ENCODE measurements at places on chromosomes 2 and 18. TPM values are rescaled to one million over a fixed set of nuclear protein-coding genes. Genes with fewer than 3 reads are reported as not detected.

Gene TLX2
- 0.42 TPM for total RNA-seq

Gene AQP4
- 0.84 TPM for total RNA-seq

GRCh38 chr2:32697156-32697555 lies 69.3 kb downstream of the TTC27 start:
- H3K27me3 ChIP-seq = no peaks in the 10 kb centered on the region
- H3K27ac ChIP-seq = no peak overlapping the region
- DNase-seq = no peak
- no peaks in the 10 kb centered on the region for H3K36me3 ChIP-seq
- H3K4me3 ChIP-seq = no peak overlapping the region

DNA sequence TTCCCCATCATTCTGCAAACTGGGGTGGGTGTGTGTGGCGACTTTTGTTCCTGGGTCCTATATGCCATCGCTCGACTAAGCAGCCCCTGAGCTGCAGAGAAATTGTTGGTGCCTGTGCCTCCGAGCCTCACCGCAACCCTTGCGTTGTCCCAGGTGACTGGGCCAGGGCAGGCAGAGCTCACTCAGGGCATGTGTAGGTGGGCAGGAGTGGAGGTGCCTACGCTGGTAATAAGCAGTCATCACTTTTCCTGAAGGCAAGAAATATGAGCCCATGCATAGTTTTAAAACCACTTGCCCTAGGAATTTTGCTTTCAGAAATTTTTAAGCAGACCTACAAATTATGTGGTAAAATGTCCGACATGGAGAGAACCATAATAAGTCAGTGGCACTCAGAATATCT lies 197.8 kb downstream of the SMAD7 start:
- H3K36me3 ChIP-seq = peaks cover under 1% of the 10 kb centered on the region
- H3K4me1 ChIP-seq = peaks cover 32% of the 10 kb centered on the region
- no peak for DNase-seq

DNA sequence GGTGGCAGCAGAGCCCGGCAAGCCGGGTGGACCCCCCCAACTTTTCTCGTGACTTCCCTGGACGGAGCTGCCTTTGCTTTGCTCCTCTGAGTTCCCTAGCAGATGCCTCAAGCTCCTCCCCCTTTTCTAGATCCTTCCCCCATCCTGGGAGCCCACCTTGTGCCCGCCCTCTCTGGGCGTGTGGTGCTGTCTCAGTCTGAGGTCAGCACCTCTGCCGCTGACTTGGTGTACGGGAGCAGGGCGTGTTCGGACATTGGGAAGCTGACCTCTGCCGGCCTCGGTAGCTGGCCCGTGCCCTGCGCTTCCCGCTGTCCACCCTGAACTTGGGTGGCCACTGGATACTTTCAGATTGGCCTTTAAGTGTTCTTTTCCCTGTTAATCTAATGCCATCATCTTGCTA lies 19.6 kb upstream of the ESPNL start:
- peaks cover 33% of the 10 kb centered on the region for H3K36me3 ChIP-seq
- no peaks in the 10 kb centered on the region for H3K27me3 ChIP-seq
- H3K4me3 ChIP-seq = no peak overlapping the region
- H3K4me1 ChIP-seq = no peaks in the 10 kb centered on the region

DNA sequence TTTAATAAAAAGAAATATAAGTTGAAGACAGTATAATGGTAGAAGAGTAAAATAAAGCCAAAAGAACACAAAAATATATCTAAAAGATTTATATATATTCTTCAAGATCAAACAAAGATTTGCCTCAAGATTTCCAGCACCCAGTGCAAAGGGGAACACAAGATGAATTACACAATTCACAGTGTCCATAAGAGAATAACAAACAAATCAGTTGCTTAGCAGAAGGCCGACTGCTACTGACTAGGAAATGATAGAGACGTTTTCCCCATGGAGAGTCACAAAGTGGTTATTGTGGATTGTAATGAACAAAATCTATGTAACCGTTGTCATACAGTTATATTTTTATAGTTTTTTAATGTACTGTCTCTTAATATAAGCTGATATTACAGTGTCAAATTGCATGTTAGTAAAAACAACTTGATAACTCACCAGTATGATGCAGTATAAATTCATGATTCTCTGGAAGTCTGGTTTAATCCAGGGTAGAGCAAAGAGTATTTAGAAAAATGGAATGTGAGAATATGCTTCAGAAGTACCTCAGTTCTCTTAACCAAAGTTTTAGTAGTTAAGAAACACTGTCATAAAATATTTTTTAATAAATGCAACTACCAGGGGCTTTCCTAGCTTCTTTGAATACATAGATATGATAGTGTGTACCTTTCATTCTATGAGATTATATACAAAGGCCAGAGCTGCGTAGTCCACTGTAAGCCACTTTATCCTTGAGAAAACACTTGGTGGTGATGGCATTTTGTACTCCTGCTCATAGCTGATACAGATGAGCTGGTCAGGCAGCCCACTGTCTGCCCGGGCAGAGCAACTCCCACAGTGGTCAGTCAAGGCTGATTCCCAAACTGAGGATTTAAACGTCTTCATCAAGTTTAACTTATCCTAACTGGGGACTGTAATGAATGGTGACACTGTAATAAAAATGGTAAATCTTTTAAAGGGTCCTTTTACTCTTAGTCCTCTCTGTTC lies 180.5 kb upstream of the DTNA start:
- H3K4me3 ChIP-seq = no peak overlapping the region
- DNase-seq = no peak
- no peaks in the 10 kb centered on the region for H3K36me3 ChIP-seq
- peaks cover 31% of the 10 kb centered on the region for H3K4me1 ChIP-seq
